ENCODE measurements at places on chromosomes 2 and 18.

DNA sequence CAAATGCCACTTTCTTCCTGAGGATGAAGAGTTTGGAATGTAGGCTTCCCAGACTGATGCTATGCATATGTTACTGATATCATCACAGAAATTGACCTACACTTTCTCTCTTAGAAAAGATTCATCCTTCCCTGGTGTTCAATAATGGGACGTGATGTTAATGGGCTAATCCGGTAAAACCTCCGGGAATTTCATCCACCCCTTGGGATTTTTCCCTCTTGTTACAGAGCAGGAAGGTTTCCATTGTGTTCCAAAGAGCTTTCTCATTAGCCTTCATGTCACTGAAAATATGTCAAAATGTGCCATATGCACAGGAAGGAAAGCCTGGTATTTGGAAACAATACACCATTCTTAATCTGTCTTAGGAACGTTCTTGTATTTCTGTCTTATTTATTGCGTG is 20.7 kb downstream of the ALPK2 start:
- no peak for DNase-seq

DNA sequence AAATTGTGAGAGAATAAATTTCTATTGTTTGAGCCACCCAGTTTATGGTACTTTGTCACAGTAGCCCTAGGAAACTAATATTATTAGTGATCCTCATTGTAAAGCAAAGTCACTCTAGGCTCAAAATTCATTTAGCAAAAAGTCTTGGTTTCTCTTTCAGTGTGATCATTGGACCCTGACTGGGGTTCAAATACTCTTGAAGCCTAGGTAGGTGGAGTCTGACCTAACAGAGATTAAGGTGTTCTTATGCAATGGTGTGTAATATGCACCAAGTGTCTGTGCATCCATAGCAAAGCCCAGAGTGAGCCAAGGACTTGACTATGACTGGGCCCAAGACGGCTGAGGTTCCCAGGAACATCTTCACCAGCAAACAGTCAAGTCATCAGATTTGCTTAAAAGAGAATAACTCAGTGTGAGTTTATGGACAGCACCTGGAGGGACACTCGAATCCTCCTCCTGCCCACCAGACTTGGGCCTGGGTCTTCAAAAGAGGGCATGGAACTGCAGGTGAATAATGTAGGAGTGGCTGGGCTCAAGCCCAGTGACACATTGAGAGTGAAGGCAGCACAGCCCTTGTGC is 51.1 kb upstream of the BCL11A start:
- no peak for DNase-seq

DNA sequence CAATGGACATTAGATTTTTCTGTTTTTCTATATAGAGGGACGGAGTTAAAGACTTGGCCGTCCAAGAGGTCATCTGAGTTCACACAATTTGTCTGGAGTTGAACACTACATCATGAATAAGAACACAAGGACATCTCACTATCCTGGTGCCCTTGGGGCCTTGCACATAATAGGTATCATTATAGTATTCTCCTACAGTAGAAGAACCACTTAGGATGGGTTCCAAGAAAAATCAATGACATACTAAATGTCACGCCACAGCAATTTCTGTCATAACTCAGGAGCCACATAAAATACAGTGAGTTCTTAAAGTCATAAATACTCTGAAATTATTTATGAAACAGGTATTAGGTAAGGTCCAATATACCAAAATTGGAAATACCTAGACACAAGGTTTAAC is 154.4 kb downstream of the NCKAP5 start:
- no peak for DNase-seq

DNA sequence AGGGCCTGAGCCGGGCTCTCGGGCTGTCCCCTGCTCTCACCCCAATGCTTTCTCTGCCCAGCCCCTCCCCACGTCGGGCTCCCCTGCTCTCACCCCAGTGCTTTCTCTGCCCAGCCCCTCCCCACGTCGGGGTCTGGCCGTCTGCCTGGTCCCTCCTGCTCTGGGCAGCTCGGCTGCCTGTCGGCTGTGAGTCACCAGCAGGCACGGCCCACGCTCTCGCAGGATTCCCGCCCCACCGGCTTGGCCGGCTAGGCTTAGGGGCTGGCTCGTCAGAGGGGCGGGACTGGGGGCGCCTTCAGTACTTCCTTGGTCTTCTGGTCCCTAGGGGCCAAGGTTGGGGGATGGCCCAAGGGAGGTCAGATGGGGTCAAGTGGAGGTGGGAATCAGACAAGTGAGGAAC is 3.3 kb downstream of the BOK start:
- DNase-seq, result no peak

GRCh38 chr18:44725300-44726058 is 44.8 kb downstream of the SETBP1 start:
- no peak for DNase-seq

DNA sequence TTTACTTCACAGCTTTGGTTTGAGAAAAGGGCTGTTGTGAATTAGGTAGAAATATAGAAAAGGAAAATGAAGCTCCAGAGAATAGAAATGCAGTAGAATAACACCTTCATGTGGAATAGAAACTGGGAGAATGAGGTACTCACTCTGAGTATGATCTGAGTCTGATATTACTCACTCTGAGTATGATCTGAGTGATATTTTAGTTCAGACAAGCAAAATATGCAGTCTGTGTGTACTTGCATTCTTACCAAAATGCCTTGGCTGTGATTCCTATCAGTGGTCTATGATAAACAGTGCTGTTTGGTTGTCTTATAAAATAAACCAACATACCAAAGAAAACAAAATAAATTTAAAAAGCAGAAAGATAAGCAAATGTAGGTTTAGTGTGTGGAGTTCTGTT is 487.6 kb downstream of the THSD7B start:
- no peak for DNase-seq

GRCh38 chr2:46684661-46685060 is 205.3 kb downstream of the TMEM247 start:
- DNase-seq, result no peak

DNA sequence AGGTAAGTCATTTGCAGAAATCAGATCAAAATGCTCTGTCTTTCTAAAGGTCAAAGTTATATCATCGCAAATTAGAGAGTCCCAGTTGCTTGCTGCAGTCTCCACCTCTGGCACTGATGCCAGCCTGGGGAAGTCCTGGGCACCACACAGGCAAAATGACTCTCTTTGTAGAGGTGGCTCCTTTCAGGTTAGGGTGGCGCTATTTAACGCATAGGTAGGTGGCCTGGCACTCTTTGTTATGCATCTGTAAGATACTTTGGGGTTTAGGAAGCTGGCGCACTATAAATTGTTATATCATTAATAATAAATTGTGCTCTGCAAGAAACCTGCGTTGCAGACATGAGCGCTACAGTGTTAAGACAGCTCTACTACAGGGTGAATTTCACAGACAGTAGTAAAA is 268.5 kb downstream of the ICOS start:
- no peak for DNase-seq

DNA sequence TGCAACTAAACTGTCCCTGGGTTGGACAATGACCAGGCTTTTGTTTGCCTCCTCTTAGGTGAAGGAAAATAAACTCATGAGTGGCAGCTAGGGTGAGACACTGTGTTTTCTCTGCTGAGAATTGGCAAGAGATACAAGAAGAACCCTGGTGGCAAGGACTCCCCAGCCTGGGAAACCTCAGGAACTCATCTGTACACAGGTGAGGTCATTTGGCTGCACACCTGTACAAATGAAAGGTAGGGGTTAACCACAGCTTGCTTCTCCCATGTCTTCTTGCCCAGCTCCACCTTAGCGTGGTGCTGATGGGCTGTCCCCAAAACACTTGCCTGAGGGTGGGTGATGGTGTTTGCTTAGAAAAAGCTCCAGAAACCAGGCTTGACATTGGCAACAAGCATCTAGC is 97.2 kb upstream of the FAM136A start:
- no peak for DNase-seq

DNA sequence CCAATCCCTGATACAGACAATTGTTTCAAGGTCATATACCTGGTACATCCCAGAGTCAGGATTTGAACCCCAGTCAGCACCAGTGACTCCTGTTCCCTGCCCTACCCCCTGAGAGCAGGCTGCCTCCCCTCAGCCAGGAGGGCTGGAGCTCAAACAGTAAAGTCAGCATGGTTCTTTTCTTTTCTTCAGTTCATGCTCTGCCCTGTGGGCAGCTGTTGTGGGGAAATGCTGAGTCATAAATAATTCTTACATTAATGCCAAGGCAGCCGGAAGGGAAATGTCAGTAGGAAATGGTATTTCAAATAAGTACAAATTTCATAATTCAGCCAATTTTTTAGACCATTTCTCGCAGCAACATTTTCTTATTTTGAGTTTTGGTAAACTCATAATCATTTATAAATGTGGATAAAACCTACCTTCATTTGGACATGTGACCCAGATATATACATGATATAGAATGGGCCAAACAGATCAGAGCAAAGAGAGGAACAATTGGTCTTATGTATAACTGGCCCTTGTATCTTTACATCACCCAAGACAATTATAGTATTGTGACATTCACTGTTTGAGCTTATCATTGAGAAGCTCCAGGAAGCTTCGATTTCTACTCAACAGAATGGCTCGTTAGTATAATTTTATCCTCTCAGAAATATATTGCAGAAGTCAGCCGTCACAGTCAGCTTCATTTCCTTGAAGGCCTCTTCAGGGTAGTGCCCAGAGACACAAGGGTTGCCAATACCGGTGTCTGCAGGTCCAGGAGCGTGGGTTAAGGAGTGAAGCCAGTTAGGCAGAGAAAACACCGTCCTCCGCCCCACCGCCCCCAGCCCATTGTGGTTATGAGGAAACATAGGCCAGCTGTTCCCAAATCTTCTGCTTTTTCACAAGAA is 28.0 kb upstream of the SCYGR1 start:
- peak; percentile 32 for DNase-seq

- no peak for DNase-seq
Observed at GRCh38 chr18:54162431-54162830, 62.0 kb downstream of the MBD2 start.

DNA sequence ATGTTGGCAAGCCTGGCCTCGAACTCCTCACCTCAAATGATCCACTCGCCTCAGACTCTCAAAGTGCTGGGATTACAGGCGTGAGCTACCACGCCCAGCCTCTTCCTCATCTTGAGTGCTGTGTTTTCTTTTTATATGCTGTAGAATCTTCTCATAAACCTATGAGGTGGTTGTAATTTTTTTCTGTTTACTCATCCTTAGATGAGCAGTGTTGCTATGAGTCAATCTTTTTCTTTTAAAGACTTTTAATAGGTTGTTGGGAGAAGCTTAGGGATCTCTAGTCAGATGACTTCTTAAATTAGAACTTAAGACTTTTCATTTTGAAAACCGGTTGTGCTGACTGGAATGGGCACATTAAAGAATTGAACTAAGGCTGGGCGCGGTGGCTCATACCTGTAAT is 8.7 kb upstream of the AAK1 start:
- no peak for DNase-seq

DNA sequence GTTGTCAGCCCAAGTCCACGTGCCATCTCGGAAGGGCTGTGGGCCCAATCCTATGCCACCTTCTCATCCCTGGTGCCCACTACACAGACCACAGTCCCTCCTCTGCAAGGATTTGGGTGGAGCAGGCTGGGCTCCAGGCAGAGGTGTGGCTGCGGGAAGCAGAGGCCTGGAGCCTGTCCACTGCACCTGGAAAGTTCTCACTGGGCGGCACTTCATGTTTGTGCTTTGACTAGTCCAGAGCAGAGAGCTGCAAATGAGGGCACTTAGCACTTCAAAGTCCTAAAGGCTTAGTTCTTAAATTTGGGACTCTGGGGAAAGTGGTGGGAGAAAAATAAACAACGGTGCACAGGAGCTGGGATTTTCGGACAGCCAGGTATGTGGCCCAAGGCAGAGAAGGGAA is 308.9 kb upstream of the POU3F3 start:
- no peak for DNase-seq

DNA sequence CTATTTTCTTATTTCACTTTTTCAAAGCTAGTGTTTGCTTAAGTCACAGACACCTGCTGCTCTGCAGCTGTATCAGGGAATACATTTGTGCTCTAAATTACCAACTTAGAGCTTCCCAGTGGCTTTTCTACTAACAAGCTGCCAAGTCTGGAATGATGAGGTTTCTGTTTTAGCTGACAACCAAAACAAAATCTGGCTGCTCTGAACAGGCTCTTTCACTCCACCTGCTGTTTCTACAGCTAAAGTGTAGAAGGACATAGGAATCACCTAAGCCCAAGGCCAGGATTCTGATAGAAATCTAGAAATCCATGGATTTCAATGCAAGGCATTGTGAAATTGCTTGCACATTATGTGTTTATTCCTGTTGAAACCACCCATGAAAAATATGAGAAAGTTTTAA is 201.2 kb downstream of the SUCLG1 start:
- no peak for DNase-seq

DNA sequence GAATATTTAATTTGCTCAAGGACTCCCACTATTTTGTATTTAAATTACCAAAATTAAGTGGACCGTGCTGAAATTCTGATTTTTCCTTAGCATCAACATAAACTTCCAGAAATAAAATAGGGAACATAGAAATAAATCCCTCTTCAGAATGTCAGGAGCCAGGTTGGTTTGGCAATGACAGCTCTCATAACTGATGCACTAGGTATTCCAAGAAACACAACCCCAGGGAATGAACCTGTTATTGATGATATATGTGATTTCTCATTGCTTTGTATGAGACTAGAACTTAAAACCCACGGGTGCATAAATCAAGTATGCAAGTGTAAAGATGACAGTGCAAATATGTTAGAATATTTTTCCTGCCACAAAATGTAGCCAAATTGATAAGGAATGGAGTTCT is 12.8 kb downstream of the SLC5A7 start:
- no peak for DNase-seq

- DNase-seq, result no peak
Observed at GRCh38 chr2:11705063-11705462, 35.1 kb upstream of the NTSR2 start.

GRCh38 chr2:119810049-119810630 is 50.4 kb downstream of the PTPN4 start:
- DNase-seq, result no peak

Measured in HFF-Myc (cell line).